Stimulated activated CD8-positive, alpha-beta memory T cell treated with anti-CD3 and anti-CD28 coated beads, Interleukin-2, amount 100 ng/mL, for 1 hour (primary cell): ENCODE measurements at places on chromosomes 7 and 10.

GRCh38 chr7:24572393-24572996 is 757 bp upstream of the PALS2 start:
- DNase-seq = no peak

- DNase-seq = no peak
Observed at GRCh38 chr7:974172-974571, 1.2 kb downstream of the COX19 start.

GRCh38 chr10:133275684-133276092 is 980 bp downstream of the ADAM8 start:
- no peak for DNase-seq

GRCh38 chr10:110815354-110816004 is 56.2 kb upstream of the PDCD4 start:
- no peak for DNase-seq

GRCh38 chr7:131720703-131721102 is 164.3 kb upstream of the PODXL start:
- no peak for DNase-seq

DNA sequence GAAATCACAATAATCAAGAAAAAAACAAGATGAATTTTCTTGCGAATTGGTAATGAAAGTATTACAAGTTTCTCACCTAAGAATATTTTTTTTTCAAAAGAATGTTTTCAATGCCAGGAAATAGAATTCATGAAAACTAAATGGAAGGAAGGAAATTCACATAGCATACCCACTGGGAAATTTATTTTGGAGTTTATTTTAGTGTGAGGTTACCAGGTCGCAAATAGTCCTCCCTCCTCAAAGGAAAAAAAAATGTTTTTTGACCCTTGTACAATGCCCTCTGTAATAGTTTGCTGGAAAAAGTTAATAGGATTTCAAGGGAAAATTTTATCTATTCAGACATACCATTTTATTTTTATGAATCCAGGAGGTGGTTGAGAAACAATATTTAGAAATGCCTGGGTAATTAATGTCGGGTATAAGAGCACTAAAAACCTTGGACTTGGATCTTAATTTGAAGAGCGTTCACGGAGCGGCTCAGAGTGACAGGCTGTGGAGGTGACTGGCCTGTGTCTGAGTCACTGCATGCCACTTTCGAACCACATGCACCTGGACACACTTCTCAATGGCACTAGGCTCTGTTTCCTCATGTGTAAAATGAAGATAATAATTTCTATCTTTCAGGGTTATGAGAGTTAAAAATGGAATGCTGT is 28.2 kb downstream of the CUBN start:
- no peak for DNase-seq

GRCh38 chr10:28664369-28664740 is 13.0 kb upstream of the BAMBI start:
- no peak for DNase-seq

- DNase-seq = no peak
Observed at GRCh38 chr10:78768041-78768835, 300.5 kb upstream of the ZMIZ1 start.

DNA sequence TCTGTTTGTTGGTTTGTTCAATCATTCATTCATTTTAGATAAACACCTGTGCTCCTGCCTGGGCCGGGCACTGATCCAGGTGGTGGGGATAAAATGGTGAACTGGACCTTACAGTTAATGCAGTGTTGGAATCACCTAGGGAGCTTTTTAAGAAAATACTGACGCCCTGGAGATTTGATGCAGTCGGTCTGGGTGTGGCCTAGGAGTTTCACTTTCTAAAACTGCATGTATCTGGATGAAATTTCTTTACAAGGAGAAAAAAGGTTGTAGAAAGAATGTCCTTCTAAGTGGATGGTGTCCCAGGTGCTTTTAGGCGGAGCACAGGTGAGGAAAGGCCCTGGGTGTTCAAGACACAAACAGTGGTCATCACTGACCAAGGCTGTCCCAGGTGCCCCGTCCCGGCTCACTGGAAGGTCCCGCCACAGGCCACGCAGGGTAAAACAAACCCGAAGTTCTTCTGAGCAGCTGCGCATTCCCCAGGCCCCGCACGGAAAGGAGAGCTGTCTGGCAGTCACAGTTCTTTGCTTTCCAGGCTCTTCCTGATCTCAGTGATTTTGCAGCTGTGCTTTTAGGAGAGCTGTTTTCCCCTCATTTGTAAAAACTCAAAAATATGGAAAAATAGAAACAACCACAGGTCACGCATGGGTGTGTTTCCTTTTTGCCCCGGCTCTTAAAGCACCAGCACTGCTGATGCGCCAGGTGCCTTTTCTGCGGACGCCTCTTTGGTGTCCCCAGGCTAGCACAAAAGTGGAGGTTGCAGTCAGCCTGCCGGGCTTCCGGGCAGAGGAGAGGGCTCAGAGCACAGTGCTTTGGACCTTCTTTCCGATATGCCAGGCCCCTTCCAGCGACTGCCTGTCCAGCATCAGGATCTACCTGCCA is 161.9 kb downstream of the GRK5 start:
- DNase-seq = no peak

DNA sequence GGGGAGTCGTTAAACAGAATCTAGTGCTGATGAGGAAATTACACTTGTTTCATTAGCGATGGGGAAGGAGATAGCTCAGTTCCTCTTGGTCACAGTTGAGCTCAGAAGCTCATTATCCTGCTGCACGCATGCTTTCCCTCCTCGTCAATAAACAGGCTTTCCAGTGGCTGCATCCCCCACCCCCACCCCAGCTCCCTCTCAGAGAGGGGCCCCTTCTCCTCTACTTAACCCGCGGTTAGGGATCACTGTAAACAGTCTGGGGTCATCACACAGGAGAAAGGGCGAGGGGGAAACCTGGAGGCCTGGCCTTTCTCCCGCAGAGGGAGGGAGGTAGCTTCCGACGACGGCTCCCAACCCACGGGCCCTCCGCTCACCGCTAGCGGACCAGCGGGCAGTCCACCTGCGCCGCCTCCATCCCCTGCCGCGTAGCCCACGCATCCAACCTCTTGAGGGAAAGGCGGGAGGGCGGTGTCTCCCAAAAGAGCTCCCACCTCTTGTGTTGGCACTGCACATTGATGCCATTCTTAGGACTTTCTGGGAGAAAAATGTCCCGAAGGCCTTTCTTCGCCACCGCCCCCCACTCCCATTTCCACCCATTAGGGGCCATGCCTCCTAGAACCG is 80.8 kb downstream of the PAX2 start:
- DNase-seq = no peak

- DNase-seq = no peak
Observed at GRCh38 chr7:16697507-16698199, 51.7 kb downstream of the BZW2 start.

GRCh38 chr7:118311121-118311836 is 86.8 kb downstream of the ANKRD7 start:
- DNase-seq = no peak

DNA sequence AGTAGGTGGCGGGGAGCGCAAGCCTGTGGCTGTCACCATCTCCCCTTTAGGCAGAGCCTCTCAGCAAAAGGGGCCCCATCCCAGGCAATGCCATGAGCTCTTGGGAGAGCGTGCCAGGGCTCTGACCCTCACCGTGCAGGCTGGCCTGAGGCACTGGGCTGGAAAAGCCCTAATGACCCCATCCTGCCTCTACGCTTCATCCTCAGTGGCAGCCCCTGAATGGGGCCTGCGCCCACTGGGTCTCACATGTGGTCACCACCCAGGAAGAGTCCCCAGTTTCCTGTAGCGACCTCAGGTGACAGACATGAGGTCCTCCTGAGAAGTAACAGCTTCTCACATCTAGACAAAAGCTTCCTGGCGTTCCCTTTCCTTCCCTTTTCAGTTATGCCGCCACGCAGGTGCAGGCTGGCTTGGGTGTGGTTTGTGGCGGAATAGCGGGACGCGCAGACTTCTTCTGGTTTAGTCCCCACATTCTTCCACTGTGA is 59.2 kb downstream of the CLEC2L start:
- no peak for DNase-seq

DNA sequence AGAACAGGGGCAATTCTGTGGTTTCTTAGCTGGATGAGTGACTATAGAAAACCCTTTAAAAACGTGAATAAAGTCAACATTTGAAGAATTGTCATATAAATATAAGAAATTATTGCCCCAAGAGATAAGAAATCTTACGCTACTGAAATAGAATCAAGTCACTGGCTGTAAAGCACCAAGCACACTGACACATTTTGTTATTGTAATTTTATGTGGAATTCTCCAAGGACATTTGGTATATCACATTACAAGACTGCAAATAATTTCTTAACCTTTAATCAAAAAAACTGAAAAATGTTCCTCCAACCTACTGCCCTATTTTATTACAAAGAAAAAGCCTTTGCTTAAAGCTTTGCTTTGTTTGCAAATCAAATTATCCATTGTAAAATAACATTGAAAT is 383.3 kb downstream of the IPMK start:
- no peak for DNase-seq

DNA sequence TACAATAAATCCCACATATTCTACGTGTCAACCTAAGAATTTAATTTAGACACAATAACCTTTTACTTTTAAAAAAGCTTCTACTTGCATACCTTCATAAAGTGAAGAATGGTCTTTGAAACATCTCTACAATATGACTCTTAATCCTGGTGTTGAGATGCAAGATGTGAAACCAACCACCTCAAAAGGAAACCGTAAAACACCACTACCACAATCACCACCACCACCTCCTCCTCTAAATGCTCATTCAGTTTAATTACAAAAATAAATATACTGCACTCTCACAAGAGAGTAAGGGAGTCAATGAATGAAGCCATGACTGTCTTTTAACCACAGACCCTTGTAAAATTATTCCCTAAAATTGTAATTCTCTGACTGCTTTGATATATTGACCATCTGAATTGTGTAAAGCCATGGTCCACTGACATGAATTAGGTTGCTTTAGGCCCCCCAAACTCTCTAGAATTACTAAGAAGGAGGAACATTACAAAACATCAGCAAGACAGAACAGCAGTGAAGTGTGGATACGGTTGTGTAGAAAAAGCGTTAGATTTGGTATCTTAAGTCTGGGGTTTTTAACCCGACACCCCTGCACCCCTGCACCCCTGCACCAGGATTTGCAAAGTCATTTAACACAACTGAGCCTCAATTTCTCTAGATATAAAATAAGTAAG is 171.4 kb downstream of the SFMBT2 start:
- DNase-seq = no peak

DNA sequence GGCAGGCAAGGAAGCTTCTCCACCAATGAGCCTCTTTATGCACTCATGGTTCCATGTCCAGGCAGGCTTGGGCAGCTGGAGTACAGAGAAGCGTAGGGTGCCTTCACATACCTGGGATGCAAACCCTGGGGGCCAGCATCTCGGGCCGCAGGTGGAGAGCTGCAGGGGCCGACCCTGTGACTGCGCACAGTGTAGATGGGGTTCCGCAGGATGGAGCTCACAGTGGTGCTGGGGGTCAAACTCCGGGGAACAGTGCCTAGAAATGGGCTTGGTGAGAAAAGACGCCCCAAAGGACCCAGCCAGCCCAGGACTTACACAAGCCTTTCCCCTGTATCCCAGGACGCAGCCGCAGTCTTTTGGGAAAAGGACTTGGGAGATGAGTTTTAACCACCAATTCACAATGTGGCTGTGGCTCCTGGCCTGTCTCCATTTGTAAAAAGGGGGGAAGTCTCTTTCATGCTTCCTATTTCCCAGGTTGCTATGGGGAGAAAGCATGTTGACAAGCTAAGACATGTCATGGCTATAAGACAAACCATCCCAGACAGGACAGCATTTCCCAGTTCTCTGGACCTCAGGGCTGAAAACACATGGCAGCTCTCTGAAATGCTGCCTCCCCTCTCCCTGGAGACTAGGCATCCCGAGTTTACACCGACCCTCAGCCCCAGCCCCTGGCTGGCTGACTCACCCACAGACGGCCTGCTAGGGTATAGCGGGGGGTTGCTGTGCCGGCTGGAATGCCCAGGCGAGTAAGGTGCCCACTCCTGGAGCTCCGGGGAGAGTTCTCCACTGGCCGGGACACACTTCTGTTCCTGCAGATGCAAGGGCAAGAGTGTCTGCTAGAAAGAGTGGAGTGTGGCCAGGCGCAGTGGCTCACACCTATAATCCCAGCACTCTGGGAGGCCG is 107.1 kb downstream of the DLG5 start:
- no peak for DNase-seq

GRCh38 chr10:83432261-83433045 is 706.9 kb upstream of the GHITM start:
- no peak for DNase-seq

- DNase-seq = no peak
Observed at GRCh38 chr10:117429643-117430265, 54.5 kb upstream of the PDZD8 start.

GRCh38 chr10:48450741-48451466 is 144.4 kb downstream of the MAPK8 start:
- DNase-seq = no peak

GRCh38 chr10:10094691-10095090 is 923.0 kb upstream of the CELF2 start:
- DNase-seq = no peak

- DNase-seq = no peak
Observed at GRCh38 chr7:134891262-134891695, 95.0 kb upstream of the AGBL3 start.

- no peak for DNase-seq
Observed at GRCh38 chr10:30133198-30133597, 73.8 kb upstream of the JCAD start.

GRCh38 chr10:91190876-91191583 is 29.4 kb upstream of the PCGF5 start:
- DNase-seq = no peak

DNA sequence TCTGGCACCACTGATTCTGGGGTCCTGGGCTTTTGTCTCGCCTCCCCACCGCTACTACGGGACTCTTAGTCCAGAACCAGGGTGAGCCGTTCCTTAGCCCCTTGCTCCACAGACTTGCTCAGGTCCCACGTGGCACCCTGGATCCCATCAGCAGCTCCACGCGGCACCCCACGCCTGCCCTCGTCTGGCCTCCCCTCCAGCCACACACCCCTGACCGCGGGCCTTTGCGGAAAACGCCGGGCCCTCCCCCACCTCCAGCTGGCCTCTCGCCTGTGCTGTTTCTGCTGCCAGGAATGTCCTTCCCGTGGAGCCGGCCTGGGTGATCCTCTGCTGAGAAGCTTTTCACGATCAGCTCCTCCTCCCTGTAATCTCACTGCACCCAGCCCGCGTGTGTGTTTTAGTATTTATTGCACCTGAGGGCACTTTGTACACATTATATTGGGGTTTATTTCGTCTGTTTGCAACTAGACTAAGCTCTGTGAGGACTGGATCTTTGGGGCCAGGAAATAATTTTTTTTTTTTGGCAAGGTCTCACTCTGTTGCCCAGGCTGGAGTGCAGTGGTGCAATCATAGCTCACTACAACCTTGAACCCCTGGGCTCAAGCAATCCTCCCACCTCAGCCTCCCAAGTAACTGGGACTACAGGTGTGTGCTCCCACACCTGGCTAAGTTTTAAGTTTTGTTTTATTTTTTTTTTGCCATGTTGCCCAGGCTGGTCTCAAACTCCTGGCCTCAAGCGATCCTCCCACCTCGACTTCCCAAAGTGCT is 10.5 kb upstream of the TTYH3 start:
- DNase-seq = no peak

- DNase-seq = no peak
Observed at GRCh38 chr7:30977896-30978564, 14.3 kb downstream of the GHRHR start.

- no peak for DNase-seq
Observed at GRCh38 chr10:3813986-3814837, 29.2 kb upstream of the KLF6 start.
